ENCODE measurements at places on chromosomes 5 and 9.

DNA sequence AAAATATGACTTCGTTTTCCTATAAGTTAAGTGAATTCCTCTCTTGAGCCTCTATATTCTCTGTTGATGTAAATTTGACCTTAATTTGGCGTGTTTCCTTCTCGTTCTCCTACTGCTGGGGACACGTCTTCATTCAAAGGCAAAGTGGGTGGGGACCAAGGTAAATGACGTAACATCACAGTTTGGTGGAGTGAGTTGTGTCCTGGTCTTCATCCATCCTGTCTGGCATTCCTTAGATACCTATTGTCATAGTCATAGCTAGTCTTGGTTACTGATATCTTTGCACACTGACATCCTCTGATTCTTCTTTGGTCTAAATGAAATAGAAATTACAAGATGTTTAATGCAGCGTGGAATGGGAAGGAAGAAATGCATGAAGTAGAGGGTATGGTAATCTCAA lies 108.5 kb downstream of the NNT start:
- DNase-seq, result peak; percentile 38

GRCh38 chr9:124818431-124819281 lies 34.6 kb upstream of the WDR38 start:
- DNase-seq, result peak; percentile 48

DNA sequence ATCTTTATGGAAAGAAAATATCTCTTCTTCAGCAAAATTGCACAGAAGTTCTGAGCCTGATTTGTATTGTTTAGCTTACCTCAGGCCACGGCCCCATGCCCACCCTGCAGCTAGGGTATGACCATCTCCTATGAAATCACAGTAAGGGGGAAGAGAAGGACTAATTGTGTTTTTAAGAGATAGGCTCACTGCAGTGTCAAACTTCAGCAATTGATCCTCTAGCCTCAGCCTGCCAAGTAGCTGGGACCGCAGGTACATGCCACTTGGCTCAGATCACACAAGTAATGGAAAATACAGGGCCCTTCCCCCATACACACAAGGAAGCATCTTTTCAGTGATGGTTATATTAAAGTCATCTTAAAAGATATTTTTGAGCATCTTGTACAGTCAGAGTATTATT lies 60.0 kb downstream of the DMAC1 start:
- DNase-seq, result no peak

GRCh38 chr9:107307331-107307730 lies 24.3 kb downstream of the RAD23B start:
- no peak for DNase-seq

GRCh38 chr5:61600945-61601511 lies 269.0 kb downstream of the ZSWIM6 start:
- no peak for DNase-seq

GRCh38 chr9:129458155-129458661 lies 162.7 kb downstream of the C9orf50 start:
- no peak for DNase-seq

DNA sequence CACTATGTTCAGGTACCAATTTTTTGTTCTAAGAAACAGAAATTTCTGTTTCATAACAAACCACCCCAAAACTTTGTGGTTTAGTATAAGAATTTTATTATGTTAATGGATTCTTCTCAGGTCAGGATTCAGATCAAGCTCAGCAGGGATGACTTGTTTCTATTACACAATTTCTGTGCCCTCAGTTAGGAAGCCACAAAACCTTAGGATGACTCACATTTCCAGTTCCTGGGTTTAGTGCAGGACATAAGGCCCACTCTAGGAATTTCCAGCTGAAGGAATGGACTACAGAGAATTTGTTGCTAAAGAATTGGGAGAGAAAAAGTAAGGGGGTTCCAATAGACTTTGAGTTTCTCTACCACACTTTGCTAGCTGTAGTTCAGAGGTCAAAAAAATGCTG lies 629.3 kb downstream of the ANXA1 start:
- DNase-seq, result peak; percentile 92

GRCh38 chr5:16392718-16393117 lies 72.9 kb downstream of the ZNF622 start:
- DNase-seq, result no peak

- no peak for DNase-seq
These were observed 79.4 kb downstream of the SNX24 start for GRCh38 chr5:122924719-122925395.

DNA sequence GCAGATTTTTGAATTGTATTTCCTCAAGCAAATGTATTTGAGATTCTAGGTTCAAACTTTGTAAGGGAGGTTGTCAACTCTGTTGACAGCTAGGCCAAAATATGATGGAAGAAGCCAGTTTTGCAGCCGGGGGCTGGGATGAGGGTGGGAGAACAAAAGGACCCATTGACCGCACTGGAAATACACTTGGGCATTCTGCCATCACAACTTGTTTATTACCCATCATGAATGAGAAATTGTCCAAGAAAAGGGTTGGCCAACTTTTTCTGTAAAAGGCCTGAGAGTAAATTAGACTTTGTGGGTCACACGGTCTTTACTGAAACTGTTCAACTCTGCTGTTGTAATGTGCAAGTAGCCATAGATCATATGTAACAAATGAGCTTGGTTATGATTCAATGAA lies 221.3 kb upstream of the KLF9 start:
- no peak for DNase-seq

DNA sequence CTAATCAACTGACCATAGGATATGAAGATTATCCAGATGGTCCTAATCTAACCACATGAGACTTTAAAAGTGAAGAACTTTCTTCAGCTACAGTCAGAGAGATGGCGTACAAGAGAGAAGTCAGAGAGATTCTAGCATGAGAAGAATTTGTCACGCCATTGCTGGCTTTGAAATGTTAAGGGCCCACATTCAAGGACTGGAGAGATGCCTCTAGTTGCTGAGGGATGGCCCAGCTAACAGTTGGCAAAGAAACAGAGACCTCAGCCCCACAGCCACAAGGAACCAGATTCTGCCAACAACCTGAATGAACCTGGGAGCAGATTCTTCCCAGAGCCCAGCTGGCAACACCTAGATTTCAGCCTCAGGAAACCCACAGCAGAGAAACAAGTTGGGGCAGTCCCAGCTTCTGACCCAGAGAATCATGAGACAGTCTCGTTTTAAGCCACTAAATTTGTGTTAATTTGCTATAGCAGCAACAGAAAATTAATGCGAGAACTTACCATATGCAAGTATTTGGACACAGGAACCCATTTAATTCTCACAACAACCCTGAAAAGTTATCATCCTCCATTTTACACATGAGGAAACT lies 132.0 kb downstream of the MLLT3 start:
- no peak for DNase-seq

DNA sequence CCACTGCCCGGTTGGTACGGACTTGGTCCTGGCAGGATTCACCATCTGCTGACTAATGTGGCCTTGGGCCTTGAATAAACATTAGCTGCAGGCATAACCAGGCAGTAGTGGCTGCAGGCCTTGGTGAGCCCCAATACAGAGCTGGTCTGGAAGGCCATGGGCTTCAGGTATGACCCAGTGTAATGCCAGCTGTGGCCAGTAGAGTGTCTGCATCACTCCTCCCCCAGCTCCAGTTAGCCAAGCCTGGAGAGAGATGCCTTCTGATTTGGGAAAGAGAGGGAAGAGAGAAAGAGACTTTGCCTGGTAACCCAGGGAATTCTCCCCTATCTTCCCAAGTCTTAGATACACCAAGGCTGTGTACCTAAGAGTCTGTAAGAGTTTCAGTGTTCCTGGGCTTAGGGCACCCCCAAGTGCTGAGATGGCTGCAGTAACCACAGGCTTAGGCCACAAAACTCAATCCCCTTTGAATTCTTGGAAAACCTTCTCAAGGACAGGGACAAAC lies 5.6 kb upstream of the C5 start:
- DNase-seq, result no peak

GRCh38 chr5:57231607-57232006 lies 57.7 kb downstream of the GPBP1 start:
- no peak for DNase-seq

DNA sequence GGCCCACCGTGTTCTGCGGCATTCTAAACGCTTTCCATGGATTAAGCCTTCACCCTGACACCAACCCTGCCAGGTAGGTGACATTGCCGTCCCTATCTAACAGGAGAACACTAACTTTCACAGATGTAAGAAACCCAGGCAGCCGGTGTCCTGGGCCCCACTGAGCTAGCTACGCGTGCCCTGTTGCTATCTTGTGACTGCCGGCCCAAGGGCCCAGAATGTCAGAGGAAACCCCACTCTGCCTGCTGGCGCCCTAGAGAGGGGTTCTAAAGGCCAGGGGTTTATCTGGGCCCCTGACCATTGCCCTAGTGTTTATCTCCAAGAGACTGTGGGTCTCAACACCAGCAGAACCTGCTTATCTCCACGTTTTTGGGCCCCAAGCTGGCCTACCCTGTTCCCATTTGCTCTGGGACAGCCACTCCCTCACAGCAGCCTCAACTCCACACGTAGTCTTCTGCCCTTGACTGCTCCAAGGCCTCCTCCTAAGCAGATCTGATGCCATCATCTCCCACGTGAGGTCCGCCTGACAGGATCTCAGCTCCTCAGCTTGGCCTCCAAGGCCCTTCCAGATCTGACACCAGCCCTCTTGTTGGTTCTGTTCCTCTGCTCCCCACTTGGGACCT lies 18.1 kb upstream of the ZBTB34 start:
- no peak for DNase-seq

GRCh38 chr5:14683906-14684455 lies 19.5 kb downstream of the OTULIN start:
- no peak for DNase-seq

DNA sequence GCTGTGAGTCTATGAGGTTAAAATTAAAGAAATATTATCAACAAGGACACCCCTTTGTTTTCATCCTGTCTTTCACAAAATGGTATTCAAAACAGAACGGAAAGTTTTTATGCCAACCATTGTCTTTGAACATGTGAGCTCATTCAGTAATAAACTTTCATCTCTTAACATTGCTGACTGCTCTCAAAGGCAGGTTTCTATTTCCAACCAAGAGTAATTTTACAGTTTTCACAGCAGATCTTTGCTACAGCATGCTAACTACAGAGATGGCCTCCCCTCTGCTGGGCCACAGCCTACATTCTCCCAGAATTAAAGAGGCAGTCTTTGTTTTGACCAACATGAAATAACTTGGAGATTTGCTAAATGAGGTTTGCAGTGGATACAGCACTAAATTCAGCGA lies 101.5 kb downstream of the DMRT2 start:
- DNase-seq, result no peak

DNA sequence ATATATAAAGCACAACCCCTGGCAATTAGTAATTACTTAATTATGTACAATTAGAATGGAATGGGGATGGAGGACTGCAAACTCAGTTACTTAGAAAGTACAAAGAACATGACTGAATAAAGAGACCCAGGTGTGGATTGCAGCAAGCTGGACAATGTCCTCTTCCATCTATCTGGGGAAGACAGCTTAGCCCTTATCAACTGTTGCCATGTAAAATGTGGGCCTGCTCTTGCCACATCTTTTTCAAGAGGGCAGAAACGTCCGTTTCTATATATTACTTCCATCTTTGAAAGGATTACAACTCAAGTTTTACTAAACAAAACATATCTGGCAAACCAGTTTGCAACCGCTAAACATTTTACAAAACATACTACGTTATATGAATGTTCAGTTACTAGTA lies 26.2 kb downstream of the GOLPH3 start:
- no peak for DNase-seq

DNA sequence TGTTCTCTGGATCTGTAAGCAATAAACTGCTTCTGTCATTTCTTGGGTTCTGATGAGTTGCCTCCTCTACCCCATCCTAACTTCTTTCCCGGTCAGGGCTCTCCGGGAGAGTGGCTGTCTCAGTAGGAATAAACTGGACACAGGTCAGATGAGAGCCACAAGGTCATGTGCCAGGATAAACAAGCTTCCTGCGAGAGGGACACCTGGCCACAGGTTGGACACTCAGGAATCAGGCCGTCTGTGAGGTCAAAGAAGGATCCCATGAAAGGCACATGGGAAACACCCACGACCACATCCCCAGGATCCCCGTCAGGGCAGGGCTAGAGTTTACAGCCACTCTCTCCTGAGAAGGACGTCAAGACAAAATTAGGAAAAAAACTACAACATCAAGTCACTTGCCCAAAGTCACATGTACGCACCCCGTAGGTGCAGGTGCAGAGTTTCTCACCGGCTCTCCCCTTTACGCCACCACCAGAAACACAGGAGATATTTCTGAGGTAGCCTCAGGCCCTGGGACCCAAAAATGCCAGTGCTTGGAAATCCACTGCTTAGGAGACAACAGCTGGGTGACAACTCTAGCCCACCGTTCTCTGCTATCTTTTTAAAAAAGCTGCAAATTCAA lies 28.7 kb downstream of the CCT5 start:
- no peak for DNase-seq

DNA sequence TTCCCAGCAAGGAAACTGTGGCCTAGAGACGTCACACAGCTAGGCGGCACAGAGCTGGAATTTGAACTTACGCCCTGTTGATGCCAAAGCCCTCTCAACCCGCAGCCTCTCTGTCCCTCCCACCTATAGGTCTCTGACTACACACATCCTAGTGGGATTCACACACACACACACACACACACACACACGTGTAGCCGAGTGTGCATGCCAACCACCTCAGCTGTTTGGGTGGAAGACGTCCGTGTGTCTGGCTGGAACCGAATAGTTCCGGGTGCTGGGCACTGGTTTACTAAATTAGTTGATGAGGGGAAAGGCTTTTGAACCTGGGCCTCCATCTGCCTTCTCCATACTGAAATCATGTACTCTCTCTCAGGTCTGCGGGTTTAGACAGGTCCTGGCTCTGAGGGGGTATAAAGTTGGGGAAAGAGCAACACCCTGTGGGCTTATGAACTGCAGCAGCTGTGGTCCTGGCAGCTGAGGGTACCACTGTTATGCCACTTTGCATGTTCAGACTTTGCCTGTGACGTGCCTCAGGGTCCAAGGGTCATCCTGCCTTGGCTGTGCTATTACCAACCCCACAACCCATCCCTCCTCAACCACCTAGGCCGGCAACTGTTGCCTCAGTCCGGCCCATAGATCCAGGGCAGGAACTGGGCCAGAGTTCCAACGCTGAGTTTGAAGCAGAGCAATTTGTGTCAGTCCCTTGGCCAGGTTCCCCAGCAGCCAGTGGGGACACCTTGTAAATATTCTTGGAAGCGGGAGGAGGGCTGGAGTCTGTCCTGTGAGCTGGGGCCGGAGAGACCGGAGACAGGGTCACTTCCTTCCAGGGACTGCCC lies 50.5 kb downstream of the PSD2 start:
- no peak for DNase-seq

- no peak for DNase-seq
These were observed 6.8 kb downstream of the CA9 start for GRCh38 chr9:35680331-35681105.

DNA sequence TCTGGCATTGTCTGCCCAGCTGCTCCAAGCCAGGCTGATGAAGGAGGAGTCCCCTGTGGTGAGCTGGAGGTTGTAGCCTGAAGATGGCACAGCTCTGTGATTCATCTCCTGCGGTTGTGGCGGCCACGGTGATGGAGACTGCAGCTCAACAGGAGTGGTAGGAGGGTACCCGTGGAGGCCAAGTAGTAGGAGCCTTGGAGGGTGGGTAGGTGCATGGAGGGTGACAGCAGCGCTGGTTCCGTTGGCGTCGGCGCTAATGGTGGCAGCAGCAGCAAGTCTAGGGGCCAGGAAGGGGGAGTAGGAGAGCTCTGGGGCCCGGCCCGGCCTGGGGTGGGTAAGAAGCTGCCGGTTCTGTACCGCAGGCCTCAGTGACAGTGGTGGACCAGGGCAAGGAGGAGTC lies 22.4 kb upstream of the TRIM52 start:
- DNase-seq, result no peak

- no peak for DNase-seq
These were observed 10.0 kb upstream of the GRIN1 start for GRCh38 chr9:137128862-137129455.

GRCh38 chr5:72184408-72184807 lies 77.1 kb downstream of the MAP1B start:
- DNase-seq, result no peak

GRCh38 chr5:94749042-94749441 lies 130.6 kb downstream of the SLF1 start:
- no peak for DNase-seq
